Cardiac fibroblast (primary cell): ENCODE measurements at places on chromosomes 12 and 14.

GRCh38 chr14:81400852-81401251 lies 728 bp upstream of the STON2 start:
- DNase-seq: peak; percentile 99

GRCh38 chr12:91179966-91180561 lies 2.6 kb downstream of the DCN start:
- DNase-seq: peak; percentile 39

DNA sequence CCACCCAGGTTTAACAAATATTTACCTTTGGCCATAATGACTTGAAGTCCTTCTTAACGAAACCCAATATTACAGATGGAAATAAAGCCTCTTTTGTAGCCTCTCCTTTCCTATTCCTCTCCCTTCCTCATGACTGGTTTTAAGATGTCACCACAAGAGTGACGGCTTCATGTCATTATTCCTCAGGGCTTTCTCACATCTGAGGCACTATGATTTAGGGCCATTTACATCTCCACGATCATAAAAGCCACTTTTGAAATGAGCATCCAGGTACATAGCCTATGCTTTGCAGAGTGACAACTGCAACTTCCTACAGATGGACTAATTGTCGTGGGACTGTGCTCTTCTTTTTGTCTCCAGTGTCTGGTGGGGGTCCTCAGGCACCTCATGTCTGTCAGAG lies 32.3 kb upstream of the DACT1 start:
- DNase-seq: no peak

DNA sequence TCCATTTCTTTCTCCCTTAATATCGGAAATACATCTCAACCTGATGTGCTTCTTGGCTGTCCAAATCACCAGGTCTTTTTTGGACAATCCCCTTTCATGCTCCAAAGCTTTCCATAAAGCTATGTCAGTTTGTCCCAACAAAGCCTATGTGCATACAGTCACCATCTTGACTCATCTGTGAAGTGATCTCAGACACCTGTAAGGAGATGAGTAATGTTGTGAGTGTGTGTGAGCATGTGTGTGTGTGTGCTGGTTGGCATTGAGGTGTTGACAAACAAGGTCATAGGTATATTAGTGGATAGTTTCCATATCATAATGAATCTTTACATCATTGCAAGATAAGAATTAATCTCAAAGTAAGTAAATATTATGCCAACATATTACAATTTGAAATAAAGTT lies 1243.3 kb upstream of the SEL1L start:
- no peak for DNase-seq

GRCh38 chr12:58639318-58639934 lies 280.9 kb downstream of the LRIG3 start:
- DNase-seq: peak; percentile 34

DNA sequence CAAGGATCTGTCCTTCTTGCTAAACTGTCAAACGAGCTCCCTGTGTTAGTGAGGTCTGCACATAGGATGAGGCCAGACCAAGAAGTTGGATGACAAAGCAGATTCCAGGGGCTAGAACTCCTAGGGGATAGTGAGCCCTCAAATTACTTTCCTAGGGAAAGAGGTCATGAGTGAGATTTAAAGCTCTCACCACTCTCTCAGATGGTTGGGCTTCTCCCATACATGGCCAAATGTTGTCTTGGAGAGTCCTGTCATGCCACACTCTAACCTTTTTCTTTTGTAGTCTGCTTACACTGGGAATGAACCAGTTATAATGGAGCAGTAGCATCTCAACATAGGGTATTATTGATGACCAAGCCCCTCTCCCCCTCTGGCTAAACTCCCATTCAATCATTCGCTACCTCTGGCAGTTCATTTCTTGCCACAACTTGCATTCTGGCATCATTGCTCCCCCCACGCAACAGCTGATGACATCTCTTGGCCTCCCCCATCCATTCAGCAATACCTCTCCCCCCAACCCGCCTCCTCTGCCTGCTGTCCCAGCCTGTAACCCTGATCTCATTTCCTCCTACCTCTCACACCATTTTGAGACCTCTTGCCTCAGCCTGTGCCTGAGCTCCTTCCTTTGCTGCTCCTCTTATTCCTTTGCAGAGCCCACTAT lies 64.7 kb upstream of the CISTR start:
- DNase-seq: no peak
